ENCODE measurements at places on chromosomes 13 and 19. TPM values are rescaled to one million over a fixed set of nuclear protein-coding genes. Genes with fewer than 3 reads are reported as not detected.

DNA sequence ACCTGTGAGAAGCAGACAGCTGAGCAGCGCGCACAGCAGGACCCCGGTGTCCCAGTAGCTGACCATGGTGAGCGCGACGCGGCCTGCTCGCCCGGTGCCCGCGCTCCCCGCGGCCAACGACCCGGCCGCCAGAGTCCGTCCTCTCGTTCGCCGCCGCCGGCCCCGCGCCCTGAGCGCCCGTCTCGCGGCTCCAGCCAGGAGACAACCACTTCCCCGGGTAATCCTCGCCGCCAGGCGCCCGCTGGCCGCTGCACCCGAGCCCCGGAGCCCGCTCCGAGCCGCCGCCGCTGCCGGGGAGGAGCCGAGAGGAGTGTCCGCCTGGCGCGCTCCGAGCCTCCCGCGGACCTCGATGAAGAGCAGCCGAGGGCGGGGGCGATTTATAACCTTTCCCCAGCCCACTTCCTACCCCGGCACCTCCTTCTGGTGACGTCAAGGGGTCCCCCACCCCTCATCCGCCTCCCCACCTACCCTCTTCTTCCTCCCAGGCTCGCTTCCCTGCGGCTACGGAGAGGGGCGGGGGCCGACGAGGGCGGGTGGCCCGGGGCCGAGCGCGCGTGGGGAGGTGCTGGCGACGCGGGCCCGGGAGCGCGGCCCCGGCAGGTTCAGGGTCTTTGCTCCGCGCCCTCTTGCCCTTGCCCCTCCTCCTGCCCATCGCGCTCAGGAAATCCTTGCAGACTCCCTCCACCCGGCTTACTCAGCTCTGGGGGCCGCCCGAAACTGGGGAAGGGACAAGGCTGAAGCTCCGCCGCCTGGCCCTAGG, at the start of gene FLT1:
Gene FLT1 (minus strand): TSS at position 351 of the 760 bp plus-strand sequence. CDS start 285 bp downstream, at position 66.
- DNase-seq, result no peak
- no peaks in the 10 kb centered on the region for H3K27me3 ChIP-seq
- no peaks in the 10 kb centered on the region for H3K36me3 ChIP-seq
- peak within 1 kb of the TSS; percentile 43 for H3K4me3 ChIP-seq
- peaks cover 25% of the 10 kb centered on the region for H3K4me1 ChIP-seq

DNA sequence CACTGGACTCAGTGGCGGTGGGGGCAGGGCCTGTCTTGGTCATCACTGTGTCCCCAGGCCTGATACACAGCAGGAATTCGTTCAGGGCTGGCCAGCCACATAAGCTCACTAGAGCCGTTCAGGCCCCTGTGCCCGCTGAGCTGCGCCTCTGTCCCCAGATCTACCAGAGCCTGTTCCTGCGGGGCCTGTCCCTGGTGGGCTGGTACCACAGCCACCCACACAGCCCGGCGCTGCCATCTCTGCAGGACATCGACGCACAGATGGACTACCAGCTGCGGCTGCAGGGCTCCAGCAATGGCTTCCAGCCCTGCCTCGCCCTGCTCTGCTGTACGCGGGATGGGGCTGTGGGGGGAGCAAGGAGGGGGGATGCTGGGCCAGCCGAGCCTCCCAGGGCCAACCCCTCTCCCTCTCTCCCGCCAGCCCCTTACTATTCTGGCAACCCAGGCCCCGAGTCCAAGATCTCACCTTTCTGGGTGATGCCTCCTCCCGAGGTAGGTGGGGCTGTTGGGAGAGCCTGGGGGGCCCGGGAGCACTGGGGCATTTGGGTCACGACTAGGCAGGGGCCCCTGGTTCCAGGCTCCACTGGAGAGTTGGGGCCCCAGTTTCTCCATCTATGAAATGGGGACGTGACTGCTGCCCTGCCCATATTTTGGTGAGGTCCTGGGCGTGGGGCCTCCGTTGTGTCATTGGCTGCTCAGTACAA, 13.9 kb downstream of the MPND start:
- H3K36me3 ChIP-seq, result peaks cover 29% of the 10 kb centered on the region
- no peak overlapping the region for H3K27ac ChIP-seq
- no peak overlapping the region for H3K4me3 ChIP-seq
- H3K27me3 ChIP-seq, result no peaks in the 10 kb centered on the region
- no peaks in the 10 kb centered on the region for H3K4me1 ChIP-seq

The C13orf42 gene
- total RNA-seq, result not detected

GRCh38 chr13:33105387-33106005, 89.3 kb downstream of the KL start:
- H3K36me3 ChIP-seq, result no peaks in the 10 kb centered on the region
- no peaks in the 10 kb centered on the region for H3K27me3 ChIP-seq
- H3K27ac ChIP-seq, result no peak overlapping the region
- peaks cover 19% of the 10 kb centered on the region for H3K4me1 ChIP-seq
- no peak for DNase-seq

DNA sequence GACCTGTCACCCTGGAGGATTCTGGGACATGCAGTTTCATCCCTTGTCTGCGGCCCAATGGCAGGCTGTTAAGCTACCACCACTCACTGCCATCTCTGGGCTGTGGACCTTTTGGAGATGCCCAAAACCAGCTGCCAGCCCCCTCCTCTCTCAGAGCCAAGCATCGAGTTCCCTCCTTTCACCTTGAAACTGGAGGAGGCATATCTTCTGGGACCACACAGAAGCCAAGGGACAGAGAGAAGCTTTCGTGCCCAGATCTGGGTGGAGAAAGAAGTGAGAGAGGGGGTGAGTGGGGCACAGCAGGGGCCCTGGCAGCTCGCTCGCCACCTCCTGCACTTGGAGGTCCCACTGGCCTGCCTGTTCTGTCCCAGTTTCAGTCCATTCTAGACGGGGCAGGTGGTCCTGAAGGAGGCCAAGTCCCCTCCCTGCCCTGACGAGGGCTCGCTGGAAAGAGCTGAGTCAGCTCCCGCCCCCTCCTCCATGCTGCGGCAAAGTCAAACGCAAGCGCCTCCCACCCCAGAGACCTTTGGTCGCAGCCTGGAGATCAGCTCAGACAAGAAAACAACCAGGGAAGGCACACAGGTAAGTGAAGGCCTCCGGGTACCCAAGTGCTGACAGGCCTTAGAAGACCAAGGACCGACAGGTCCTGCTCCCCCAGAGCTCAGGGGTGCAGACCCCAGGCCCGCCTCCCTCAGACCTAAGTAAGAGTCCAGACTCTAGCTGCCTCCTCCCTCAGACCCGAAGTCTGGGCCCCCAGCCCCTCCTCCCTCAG, 3.8 kb downstream of the BCAT2 start:
- no peak overlapping the region for H3K27ac ChIP-seq
- DNase-seq, result no peak
- H3K4me1 ChIP-seq, result peaks cover 36% of the 10 kb centered on the region

- H3K4me3 ChIP-seq, result peak overlapping the region; percentile 62
- DNase-seq, result no peak
- no peaks in the 10 kb centered on the region for H3K27me3 ChIP-seq
Observed at GRCh38 chr19:19628501-19629134, 598 bp upstream of the LPAR2 start.

- DNase-seq, result no peak
- H3K27me3 ChIP-seq, result no peaks in the 10 kb centered on the region
- H3K4me3 ChIP-seq, result no peak overlapping the region
- H3K36me3 ChIP-seq, result no peaks in the 10 kb centered on the region
Observed at GRCh38 chr19:43380771-43381386, 27.4 kb downstream of the CD177 start.

GRCh38 chr19:13262450-13262849, 112.2 kb downstream of the IER2 start:
- H3K36me3 ChIP-seq, result no peaks in the 10 kb centered on the region
- no peak overlapping the region for H3K4me3 ChIP-seq
- DNase-seq, result no peak
- H3K27ac ChIP-seq, result no peak overlapping the region
- H3K4me1 ChIP-seq, result no peaks in the 10 kb centered on the region
- H3K27me3 ChIP-seq, result no peaks in the 10 kb centered on the region

DNA sequence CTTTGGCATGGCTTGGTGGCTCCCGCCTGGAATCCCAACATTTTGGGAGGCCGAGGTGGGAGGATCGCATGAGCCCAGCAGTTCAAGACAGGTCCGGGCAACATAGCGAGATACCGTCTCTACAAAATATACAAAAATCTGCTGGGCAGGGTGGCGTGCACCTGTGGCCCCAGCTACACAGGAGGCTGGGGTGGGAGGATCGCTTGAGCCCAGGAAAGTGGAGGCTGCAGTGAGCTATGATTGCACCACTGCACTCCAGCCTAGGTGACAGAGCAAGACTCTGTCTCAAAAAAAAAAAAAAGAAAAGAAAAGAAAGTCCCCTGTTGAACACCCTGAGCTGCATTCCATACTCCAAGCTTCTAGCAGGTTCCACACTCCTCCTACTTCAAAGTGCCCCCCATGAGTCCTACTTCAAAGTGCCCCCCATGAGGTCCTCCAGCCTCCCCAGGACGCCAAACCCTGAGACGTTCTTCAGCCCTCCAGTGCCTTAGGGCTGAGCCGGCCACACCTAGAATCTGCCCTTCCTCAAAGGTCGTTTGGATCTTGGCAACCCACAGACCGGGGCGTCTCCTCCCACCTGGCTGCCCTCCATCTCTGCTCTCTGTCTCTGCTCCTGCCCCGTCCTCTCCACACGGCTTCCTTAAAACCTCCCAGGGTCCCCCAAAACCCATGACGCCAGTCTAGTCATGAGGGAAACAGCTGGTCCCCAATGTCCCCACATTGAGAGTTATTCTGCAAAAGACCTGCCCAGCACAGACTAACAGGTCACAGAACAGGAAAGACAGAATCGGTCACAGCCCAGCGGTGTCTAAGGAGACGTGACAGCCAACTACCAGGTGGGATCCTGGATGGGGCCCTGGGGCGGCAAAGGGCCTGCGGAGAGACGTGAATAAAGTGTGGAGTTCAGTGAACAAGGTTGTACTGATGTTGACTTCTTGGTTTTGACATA, 4.8 kb downstream of the TJP3 start:
- peaks cover 16% of the 10 kb centered on the region for H3K4me1 ChIP-seq
- H3K27me3 ChIP-seq, result no peaks in the 10 kb centered on the region
- H3K36me3 ChIP-seq, result no peaks in the 10 kb centered on the region
- H3K4me3 ChIP-seq, result no peak overlapping the region
- no peak overlapping the region for H3K27ac ChIP-seq

DNA sequence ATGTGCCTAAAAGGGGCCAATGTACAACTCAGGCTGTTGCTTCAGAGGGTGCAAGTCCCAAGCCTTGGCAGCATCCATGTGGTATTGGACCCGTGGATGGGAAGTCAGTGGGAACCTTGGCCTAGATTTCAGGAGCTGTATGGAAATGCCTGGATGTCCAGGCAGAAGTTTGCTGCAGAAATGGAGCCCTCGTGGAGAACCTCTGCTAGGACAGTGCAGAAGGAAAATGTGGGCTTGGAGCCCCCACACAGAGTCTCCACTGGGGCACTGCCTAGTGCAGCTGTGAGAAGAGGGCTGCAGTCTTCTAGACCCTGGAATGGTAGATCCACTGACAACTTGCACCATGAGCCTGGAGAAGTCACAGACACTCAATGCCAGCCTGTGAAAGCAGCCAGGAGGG, 28.5 kb downstream of the GPC5 start:
- H3K4me3 ChIP-seq, result no peak overlapping the region
- no peaks in the 10 kb centered on the region for H3K36me3 ChIP-seq
- DNase-seq, result no peak
- H3K27ac ChIP-seq, result no peak overlapping the region
- H3K4me1 ChIP-seq, result no peaks in the 10 kb centered on the region

- no peak overlapping the region for H3K4me3 ChIP-seq
- no peak overlapping the region for H3K27ac ChIP-seq
- peaks cover 12% of the 10 kb centered on the region for H3K4me1 ChIP-seq
- no peaks in the 10 kb centered on the region for H3K27me3 ChIP-seq
- H3K36me3 ChIP-seq, result no peaks in the 10 kb centered on the region
Observed at GRCh38 chr13:50801087-50801931, 42.2 kb downstream of the DLEU7 start.

The CD177 gene
- total RNA-seq, result not detected

The SHISA2 gene
- total RNA-seq, result not detected

All from vagina (tissue), 2 donors.